ENCODE measurements at places on chromosomes 5 and 9.

DNA sequence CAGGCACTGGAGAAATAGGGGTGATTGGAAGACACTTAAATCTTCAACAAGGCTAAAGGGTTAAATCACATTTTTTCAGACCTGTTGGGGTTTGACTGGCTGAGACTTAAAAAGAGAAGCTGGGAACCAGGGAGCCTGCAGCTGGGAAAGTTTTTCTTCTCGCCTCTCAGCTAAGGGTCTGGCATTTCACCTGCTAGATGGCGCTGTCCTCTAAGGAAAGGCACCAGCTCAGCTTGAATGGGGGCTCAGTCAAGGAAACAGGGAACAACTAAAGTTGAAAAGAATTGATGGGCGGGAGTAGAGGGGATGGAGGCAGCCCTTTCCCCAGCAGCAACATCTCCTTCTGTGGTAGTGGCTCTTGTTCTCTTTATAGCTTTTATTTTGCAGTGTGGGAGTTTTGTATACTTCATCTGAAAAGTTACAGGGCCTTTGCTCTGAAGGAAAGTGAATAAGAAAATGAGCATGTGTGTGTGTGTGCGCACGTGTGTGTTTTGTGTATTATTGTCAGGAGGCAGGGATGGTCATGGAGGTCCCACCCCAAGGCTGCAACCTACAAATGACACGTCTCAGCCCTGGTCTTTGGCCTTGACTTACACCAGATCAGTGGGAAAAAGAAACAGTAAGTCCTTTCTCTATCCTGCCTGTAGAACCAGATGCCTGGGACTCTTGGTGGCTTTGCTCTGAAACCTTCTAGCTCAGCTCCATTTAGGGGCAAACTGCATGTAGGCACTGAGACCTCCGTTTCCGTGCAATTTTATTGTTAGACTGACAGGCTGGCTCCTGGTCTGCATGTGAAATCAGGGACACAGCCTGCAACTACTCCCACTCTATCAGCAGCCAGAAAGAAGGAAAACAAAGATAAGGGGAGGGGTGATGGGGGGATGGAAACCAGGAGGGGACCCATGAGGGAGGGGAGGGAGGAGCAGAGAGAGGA is 316.2 kb upstream of the CLINT1 start:
- no peak for DNase-seq

- no peak for DNase-seq
These were observed 1.8 kb upstream of the PPARGC1B start for GRCh38 chr5:149728303-149728702.

DNA sequence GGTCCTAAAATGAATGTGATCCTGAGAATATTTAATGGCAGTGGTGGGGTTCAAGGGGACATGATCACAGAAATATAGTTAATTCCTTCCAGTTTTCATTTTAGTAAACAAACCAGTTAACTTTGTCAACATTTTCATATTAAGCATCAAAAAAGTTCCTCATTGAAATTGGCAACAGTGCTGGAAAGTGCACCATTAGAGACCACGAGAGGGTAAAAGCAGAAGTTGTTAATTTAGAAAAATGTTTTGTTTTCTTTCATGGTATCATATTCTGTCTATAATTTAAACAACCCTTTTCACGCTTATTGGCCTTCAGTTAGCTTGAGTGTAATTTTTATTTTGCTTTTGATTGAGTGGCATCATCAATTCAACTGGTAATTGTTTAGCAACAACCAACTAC is 11.9 kb downstream of the GIN1 start:
- DNase-seq, result no peak

DNA sequence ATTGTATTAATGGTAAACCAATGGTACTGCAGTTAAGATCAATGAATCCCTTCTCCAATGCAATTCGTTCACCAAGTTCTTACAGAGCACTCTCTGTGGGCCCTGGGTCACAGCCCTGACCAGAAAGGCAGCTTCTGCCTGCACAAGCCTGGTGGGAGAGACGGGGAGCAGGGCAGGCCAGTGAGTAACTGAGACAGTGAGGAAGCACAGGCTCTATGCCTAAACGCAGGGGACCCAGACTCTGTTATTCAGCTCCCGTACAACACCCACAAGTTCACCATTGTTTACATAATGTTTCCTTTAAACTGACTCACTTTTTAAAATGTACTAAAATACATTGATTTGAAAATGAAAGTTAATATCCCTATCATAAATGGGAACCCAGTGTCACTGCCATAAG is 40.5 kb upstream of the CTSL start:
- DNase-seq, result no peak

- DNase-seq, result peak; percentile 62
These were observed 3.1 kb upstream of the IL7R start for GRCh38 chr5:35853631-35854030.

DNA sequence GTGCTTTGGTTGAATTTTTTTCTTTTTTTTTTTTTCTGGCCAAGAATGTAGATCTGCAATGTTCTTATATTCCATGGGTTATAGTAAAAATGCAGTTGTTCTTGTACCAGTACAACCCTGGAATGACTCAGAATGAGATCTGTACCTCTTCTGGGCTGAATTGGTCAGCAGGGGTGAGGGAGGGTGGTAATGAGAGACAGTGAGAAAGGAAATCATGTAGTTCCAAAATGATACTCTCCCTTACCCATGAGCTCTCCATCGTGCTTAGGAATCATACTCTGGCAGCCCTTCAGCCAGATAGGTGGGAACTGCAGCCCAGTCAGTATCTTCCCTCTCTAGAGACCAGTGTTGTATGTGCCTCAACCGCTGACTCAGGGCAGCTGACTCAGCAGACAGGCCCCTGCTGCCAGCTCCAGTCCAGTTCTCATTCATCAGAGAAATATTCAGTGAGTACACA is 2.1 kb upstream of the GLIS3 start:
- DNase-seq, result no peak

DNA sequence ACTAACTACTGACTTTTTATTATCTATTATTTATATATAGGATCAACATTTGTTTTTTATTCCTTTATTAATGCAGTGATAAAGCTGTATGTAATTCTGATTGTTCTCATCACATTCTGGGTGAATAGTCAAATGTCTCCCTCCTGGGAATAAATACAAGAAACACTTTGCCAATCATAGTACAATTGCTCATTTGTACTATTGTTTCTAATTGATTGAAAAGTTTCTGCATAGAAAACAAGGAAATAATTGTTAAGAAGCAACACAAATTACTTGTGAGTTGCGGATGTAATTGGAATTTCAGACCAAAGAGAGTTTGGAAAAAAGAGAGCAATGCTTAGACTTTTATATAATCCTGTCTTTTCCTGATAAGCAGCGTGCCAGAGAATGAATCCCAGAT is 1013.9 kb downstream of the EFNA5 start:
- DNase-seq, result no peak

- no peak for DNase-seq
These were observed 3.3 kb upstream of the AQP3 start for GRCh38 chr9:33450621-33451146.

- DNase-seq, result no peak
These were observed 54.9 kb upstream of the ZSWIM6 start for GRCh38 chr5:61277190-61277589.

- DNase-seq, result no peak
These were observed 516.9 kb upstream of the ZNF608 start for GRCh38 chr5:125263356-125263755.

- DNase-seq, result no peak
These were observed 141.9 kb downstream of the FRMD3 start for GRCh38 chr9:83396342-83396741.

- no peak for DNase-seq
These were observed 1.6 kb downstream of the BRINP1 start for GRCh38 chr9:119367683-119368075.

DNA sequence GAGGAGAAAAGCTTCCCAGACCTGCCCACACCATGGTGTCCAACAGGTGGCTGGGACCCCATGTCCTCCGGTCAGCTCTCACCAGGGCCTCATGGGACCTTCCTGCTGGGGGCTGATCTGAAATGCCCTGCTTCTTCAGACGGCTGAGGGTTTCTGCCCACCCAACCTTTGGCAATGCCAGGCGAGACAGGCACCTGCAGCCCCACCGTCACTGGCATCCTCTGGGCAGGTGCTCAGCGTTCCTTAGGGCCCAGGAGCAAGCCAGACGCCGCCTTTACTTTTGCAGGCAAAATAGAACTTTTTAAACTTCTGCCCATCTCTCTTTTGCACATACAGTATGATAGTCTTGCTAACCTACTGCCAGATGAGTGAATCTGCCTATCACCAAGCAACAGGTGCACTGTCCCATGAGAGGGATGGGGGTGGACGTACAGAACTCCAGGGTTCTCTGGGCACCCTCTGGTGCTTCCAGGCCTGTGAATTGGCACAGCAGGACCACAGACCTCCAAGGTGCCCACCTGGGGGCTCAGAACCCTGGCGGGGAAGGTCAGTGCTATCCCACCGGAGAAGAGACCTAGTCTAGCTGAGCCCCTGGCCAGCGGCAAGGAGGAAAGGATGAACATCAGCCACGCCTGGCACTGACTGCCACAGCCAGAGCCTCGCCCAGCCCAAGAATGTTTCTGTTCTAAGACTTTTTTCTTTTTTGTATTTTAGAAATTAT is 7.5 kb downstream of the OBP2B start:
- DNase-seq, result no peak

- no peak for DNase-seq
These were observed 370.6 kb downstream of the BNC2 start for GRCh38 chr9:16499892-16500291.

DNA sequence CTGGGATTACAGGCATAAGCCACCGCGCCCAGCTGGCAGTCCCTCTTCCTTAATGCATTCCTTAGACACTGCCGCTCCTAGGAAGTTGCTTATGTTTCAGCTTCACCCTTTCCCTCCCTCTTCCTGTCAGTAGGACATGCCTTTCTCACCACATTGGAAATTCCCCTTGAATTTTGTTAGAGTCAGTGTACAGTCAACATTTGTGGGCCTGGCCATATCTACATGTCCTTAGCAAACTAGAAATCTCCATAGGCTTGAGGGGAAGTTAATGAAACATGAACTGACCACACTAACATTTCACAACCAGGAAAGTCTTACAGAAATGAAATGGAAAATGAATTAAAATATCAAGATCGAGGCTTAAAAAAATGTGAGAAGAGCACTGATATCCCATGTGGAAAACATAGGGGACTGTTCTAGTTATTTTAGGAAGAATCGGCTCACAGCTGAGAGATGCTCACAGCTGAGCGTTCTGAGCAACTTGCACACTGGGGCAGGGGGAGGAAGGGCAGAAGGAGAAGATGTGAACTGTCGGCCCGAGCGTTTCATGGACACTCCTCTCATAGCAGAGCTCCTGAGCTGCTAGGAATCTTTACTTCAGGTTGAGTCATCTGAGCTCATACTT is 21.1 kb upstream of the LVRN start:
- no peak for DNase-seq

DNA sequence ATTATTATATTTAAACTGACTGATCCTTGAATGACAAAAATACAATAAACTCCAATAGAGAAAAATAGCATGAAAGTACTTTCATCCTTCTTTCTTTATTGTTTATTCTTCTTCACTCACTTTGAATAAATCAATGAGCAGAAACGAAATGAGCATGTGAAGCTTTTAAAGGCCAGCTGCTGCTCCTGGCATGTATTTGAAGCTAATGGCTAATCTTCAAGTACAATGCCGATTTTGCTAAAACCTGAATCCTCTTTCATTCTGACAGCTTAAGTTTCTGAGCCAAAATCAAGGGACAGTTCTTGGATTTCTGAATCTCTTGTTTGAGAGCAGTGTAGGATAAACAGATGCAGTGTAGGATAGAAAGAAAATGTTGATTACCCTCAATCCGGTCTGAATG is 237.3 kb downstream of the CDH10 start:
- DNase-seq, result no peak

- DNase-seq, result no peak
These were observed 138.3 kb upstream of the SHB start for GRCh38 chr9:38207247-38207778.

DNA sequence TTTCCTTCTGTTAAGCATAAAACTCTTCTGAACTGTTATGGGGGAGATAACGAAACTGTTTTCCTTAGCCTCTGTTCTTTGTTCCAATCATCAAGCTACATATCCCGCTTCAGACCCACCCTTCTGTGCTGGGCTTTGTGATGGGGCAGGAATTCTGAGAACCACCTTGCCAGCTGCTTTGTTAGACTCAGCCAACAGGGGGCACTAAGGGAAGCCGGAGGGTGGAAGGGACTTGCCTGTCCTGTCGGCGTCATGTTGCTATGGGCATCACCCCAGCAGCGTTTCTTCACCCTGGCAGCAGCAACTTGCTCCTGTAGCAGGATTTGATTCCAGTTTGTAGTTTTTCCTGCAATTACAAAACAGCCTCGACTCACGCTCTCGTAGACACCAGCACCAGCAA is 169.1 kb downstream of the CAAP1 start:
- DNase-seq, result no peak

GRCh38 chr5:122408592-122409224 is 96.7 kb downstream of the SNCAIP start:
- DNase-seq, result no peak

DNA sequence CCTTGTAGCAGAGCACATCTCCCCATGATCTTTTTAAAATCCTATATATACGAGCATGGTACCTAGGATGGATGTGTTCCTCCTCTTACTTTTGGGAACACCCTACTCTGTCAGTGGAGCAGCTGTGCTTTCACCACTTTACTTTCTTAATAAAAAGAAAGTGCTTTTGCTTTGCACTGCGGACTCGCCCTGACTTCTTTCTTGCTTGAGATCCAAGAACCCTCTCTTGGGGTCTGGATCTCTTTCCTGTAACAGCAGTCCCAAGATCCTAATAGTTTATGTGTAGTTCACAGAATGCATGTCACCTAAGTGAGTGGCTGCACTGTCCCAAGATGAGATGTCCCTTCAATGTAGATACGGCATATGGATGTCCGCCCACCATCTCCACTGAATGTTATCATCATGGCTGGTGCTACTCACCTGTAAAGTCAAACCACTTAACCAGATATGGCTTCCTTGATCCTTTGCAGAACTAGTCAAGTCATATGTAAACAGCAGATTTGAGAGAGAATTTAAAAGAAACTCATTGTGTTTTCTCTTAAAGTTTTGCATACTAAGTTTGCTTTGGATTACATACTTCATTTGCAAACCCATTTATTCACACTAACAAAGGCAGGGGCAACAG is 1.9 kb downstream of the FGF1 start:
- no peak for DNase-seq

DNA sequence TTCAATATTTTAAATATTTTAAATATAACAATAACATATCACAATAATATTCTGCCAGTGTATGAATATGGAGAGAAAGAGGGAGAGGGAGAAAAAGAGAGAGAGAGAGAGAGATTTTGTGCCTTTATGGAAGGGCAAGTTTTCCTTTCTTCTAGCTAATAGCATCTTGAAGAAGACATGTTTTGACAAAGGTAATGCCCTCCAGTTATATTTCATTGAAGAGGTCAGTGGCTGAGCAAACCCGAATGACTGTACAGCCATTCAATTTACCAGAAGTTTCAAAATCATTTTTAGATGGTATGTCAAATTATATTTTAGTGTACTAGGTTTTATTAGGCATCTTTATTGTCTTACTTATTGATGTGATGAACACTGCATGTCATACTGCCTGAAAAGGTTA is 139.3 kb downstream of the EMB start:
- DNase-seq, result no peak

GRCh38 chr5:28500511-28500910 is 1462.1 kb upstream of the CDH9 start:
- DNase-seq, result no peak
